Spinal cord (tissue), 10 donors: ENCODE measurements at places on chromosomes 3 and 15.

- DNase-seq: no peak
Measured at GRCh38 chr3:31934866-31935265, 46.2 kb downstream of the OSBPL10 start.

- DNase-seq: no peak
Measured at GRCh38 chr15:62506217-62506805, 341.2 kb upstream of the C2CD4B start.

DNA sequence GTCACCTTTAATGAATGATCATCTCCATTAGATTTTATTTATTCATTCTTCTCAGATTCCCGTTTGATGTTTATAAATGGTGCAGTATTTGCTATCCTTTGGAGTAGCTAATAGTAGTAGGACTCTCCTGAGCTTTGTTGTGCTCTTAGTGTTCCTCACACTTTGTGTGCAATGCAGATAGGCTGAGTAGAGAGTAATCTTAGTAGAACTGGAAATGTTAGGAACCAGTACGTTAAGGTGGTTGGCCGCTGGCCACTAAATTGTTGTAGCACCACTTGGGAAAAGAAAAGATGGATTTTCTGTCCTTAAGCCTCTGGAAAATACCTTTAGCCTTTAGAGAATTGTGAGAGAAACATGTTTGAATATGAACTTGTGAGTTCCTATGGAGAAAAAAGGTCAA lies 19.9 kb upstream of the EBLN2 start:
- no peak for DNase-seq

GRCh38 chr15:80107774-80108173 lies 45.0 kb upstream of the FAH start:
- peak; percentile 33 for DNase-seq

DNA sequence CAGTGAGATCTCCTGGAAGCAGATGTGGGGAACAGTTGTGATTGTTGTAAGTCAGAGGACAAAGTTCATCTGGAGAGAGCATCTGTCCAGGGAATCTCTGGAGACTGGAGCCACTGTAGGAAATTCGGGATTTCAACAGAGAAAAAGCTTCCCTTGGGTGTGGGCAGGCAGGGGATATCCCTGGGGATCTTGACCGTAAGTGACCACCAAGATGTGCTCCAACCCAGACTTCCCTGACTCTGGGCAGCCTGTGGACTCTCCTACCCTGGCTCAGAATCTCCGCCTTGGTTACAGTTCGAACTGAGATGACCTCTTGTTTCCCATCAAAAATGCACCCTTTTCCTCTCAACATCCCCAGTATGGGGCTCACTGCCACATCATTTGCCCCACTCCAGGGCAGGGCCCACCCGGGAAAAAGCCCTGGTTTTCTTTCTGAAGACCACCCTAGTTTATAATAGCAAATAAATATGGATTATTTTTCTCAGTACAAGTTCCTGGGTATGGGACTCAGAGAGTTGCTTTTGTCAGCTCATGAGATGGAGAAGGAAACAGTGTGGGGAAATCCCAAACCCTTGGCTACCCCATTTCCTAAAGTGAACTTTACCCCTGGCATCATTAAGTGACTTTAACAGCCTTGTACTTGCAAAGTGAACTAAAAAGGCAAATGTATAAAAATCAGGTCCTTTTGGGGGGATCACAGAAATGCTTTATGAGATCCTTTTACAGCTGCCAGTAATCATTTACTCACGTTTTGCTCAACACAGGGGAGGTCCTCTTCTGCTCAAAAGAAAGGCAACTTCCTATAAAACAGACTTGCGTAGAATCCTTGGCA lies 89.9 kb downstream of the CCNL1 start:
- no peak for DNase-seq
